Activated CD8-positive, alpha-beta memory T cell treated with anti-CD3 and anti-CD28 coated beads for 4 hours (primary cell): ENCODE measurements at places on chromosomes 5 and 9.

- no peak for DNase-seq
These were observed 382.9 kb downstream of the MAT2B start for GRCh38 chr5:163888366-163888765.

DNA sequence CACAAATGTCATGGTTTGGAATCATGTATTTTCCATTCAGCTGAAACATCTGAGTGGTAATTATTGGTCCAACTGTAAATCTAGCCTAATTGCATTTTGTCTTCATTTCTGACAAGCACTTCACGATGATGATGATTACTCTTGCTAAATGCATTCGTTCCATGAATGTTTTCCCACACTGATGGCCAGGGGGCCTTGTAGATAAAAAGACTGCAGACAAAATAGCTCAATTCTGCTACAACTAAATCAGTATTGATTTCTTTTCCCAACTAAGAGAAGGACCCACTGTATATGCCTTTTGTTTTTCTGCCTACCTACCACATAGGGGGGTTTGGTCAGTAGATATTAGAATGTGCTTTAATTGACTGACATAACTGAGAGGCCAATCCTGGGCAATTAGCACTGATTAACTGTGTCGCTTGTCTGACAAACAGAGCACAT lies 1351.3 kb upstream of the NUDT12 start:
- DNase-seq: no peak

DNA sequence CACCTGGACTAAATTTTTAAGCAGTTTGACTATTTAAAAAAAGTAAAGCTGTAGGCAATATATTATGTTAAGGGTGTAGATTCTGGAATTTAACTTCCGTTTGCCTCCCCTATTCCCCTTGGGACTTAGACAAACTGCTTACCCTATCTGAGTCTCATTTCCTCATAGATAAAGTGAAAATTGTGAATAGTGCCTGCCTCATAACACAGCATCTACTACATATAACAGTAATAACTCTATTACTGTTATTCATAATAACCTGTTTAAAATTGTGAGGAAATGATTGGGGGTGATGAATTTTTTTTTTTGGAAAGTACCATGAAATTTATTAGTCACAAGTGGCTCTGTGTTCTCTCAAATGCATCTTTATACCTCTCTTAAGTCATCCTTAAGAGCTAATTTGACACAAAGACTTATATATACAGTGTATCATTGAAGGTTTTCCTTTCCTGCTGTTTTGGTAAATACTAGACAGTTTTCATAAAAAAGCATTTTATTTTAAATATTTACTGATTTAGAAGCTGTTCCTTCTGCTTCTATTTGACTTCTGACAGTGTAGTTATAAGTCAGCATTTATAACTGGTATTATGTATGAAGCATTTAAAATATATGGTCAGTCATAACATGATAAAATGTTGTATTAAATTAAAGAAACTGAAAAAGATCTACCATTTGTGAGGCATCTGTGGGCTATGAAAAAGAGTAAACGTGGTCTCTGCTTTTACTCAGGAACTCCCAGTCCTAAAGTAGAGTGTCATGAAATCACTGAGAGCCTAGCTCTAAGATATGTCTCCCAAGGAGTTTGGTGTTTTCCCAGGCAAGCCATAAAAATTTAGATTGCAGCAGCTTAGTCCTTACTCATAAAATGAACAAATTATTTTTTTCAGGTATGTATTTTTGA lies 46.4 kb downstream of the MCCC2 start:
- no peak for DNase-seq

GRCh38 chr5:148979083-148979723 lies 83.7 kb downstream of the SH3TC2 start:
- no peak for DNase-seq

GRCh38 chr5:131254741-131255140 lies 9.1 kb upstream of the CDC42SE2 start:
- no peak for DNase-seq

GRCh38 chr9:14906644-14907359 lies 3.4 kb downstream of the FREM1 start:
- no peak for DNase-seq

DNA sequence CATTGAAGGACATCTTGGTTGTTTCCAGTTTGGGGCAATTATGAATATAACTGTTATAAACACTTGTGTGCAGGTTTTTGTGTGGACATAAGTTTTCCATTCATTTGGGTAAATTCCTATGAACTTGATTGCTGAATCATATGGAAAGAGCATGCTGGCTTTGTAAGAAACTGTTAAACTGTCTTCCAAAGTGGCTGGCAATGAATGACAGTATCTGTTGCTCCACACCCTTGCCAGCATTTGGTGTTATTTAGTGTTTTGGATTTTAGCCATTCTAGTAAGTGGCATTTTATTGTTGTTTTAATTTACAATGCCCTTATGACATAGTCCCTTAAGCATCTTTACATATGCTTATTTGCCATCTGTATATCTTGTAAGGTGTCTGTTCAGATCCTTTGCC lies 29.8 kb upstream of the UGT3A2 start:
- no peak for DNase-seq

DNA sequence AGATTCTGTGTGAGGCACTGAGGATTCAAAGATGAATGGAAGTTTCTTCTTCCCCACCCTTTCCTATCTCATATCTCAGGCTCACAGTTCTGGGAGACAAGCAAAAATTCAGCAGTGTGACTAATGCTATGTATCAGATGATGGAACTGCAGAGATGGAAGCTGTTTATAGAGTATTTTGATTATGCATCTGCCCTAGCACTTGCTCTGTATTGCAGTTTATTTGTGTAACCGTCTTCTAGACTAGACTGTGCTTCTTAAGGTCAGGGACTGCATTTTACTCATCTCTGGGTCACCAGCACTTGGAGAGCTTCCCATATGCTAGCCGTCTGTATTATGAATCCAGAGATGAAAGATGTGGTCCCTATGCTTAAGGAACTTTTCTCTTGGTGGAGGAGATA lies 12.6 kb downstream of the CAVIN4 start:
- DNase-seq: no peak

DNA sequence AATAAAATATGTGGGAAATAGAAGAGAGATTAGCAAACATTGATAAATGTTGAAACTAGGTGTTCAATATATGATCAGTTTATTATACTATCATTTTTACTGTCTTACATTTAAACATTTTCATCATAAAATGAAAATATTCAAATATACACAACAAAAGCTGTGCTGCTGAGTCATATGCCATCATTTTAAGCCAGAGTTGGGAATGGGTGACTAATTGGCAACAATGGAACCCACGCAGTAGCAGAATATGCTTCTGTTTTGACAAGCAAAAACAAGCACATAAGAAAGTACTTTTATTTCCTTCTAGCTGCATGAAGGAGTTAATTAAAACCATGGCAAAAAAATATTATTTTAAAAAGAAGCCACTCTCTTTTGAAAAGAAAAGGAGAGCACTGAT lies 340.0 kb upstream of the EDIL3 start:
- no peak for DNase-seq

GRCh38 chr5:107570805-107571531 lies 99.8 kb downstream of the EFNA5 start:
- no peak for DNase-seq

DNA sequence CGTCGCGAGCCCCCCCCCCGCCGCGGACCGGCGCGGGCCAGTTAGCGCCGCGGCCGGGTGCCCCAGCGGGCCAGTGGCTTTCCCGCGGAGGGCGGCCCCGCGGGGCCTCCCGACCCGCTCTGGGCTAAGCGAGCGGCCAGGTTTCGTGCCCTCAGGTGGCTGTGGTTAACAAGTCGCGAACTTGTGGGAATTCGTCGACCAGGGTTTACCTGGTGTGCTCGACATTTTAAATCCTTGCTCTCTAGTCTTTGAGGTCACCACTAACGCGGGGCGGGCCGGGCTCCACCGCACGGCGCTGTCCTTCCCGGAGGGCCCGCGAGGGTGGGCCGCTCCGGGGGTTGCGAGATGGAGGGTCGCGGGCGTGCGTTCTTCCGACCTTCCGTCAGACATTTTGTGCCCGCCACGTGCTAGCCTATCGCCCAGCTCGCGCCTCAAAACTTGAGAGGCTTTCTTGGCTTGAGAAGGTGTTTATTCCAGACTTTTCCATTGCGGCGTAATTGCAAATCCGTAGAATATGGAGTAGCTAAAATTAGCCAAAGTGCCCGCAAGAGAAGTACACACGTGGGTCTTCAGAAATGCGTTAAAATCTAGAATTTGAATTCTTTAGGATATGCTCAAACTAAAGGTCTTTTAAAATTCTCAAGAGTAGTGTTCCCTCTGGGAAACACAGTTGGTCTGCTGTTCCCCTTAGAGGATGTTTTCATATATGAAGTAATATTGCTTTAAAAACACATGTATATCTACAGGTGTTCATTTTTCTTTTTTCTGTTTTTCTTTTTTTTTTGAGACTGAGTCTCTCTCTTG lies 2.1 kb downstream of the ANP32B start:
- no peak for DNase-seq

DNA sequence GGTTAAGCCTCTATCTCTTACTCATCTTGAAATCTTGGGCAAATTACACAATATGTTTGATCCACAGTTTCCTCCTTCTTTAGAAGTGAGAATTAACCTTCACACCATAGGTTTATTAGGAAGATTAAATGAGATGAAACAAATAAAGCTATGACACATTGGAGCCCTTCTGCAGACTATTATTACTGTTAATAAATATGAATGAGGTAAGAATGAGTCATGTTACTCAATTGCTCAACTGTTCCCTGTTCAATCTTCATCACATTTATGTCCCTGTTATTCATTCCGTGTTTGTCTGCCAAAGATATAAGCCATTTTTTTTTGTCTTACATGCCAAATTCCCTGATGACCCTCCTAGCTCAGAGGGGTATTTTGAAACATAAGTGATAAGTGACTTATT lies 52.1 kb upstream of the PAPPA start:
- no peak for DNase-seq

DNA sequence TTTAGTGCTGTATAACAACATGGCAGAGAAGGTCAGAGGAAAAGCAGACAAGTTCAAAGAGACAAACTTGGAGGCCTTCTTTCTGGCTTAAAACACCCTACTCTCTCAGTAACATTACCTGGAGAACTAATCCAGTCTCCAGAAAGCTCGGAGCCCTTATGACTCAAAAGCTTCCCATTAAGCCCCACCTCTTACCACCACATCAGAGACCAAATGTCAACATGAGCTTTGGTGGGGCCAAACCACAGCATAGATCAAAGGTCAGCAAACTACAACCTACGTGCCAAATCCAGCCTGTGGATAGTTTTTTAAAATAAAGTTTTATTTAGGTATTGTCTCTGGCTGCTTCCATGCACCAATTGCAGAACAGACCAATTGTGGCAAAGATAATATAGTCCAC lies 589.9 kb downstream of the DNAH5 start:
- DNase-seq: no peak

DNA sequence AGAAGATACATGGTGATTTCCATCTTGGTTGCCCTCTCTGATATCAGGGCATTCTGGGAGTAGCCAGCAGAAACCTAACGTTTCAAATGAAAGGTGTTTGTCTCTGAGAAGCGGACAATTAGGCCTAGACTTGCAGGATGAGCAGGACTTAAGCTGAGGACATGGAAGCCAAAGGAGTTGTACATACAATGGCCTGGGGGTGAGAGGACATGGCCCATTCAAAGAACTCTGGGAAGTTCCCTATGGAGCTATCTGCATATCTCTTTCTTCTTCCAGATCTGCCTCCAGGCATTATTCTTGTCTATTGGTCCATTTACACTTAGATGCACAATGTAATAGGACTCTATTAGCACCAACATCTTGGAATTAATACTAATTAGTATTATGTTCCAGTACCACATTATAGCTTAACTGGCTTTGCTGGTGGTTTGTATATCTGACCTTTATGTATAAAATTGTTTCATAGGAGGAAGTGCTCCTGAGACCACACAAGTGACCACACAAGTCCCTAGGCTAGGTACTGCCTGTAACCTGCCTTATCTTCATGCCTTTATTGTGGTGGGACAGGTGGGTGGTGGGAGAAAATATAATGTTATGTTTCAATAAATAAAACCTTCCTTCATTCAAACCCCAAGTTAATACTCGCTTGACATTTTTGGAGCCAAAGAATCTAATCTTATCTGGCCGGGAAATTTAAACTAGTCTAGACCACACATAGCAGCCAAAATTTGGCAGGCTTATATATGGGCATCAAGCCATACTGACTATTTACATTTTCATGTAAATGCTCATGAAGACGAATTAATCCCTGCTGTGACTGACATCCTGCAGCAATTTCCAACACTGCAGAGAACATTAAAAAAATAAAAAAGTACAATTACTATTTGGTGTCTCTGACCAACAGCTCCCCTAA lies 52.1 kb upstream of the EQTN start:
- DNase-seq: no peak

DNA sequence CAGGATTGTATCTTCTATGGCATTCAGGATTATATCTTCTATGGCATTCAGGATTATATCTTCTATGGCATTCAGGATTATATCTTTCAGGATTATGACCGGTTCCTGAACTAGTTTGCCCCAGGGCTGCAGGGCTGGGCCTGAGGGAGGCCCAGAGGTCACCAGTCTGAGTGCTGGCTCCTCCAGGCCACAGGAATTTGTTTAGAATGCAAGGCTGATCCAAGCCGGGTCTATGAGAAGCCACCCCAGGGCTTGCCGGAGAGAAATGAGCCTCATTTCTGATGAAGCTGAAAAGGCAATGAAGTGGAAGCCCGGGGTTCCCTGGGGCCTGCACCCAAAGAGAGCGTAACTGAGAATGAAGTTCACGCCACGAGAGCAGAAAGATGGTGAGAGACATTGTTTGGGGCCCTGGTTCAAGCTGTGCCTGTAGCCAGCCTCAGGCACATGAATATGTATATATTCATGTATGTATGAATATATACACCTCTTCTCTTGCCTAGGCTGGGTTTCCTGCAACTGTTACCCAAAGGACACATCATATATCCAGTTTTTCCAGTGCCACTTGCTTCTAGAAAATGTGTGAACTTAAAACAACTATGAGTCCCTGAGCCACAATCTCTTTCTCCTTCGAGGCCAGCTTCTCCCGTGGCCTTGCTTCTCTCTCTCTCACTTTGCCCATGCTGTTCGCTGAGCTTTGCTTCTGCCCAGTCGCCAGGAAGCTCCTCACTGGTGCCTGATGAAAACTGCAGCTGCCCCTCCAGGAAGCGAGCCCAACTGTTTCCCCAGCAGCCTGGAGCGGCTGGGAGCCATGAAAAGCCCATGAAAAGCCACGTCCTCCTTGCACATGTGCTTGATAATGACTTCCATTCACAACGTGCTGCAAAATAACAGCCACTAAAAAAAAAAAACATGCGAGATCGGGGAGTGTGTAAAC lies 62.3 kb downstream of the GTF3C4 start:
- DNase-seq: no peak

- no peak for DNase-seq
These were observed 1.1 kb upstream of the IL13 start for GRCh38 chr5:132656774-132657355.

- no peak for DNase-seq
These were observed 117.7 kb downstream of the TARS1 start for GRCh38 chr5:33558489-33558888.

- no peak for DNase-seq
These were observed 243.2 kb downstream of the ELAVL2 start for GRCh38 chr9:23582836-23583235.

- no peak for DNase-seq
These were observed 26.8 kb upstream of the SLC12A7 start for GRCh38 chr5:1138445-1139245.

- no peak for DNase-seq
These were observed 127.8 kb downstream of the MED27 start for GRCh38 chr9:131951905-131952304.

- DNase-seq: no peak
These were observed 21.1 kb downstream of the PDE8B start for GRCh38 chr5:77231471-77232138.

GRCh38 chr5:2357309-2357708 lies 394.2 kb downstream of the IRX2 start:
- no peak for DNase-seq

GRCh38 chr5:101142102-101142501 lies 239.0 kb upstream of the ST8SIA4 start:
- no peak for DNase-seq

GRCh38 chr5:150611026-150611425 lies 29.4 kb upstream of the SYNPO start:
- DNase-seq: no peak
